Esophagus muscularis mucosa (tissue), 4 donors: ENCODE measurements at places on chromosomes 12 and 14. TPM values are rescaled to one million over a fixed set of nuclear protein-coding genes. Genes with fewer than 3 reads are reported as not detected.

The PZP gene
- not detected for total RNA-seq

- no peak for DNase-seq
These were observed 254.0 kb downstream of the ANO6 start for GRCh38 chr12:45469902-45470301.

- DNase-seq = no peak
These were observed 24.0 kb downstream of the DIP2B start for GRCh38 chr12:50528800-50529199.

DNA sequence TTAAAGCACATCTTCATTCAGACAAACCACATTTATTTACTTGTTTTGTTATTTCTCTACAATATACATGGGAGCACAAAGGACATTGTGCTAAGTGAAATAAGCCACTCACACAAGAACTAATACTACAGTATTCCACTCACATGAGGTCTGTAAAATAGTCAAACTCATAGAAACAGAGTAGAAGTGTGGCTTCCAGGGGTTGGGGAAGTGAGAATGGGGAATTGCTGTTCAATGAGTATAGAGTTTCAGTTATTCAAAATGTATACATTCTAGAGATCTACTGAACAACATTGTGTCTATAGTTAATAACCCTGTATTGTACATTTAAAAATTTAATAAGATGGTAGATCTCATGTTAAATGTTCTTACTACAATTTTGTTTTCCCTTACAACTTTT lies 88.8 kb downstream of the ATXN7L3B start:
- DNase-seq = no peak

GRCh38 chr14:101181446-101182313 lies 278.2 kb upstream of the RTL1 start:
- peak; percentile 83 for DNase-seq

GRCh38 chr14:67068251-67068650 lies 121.0 kb upstream of the GARIN2 start:
- no peak for DNase-seq

GRCh38 chr12:28974883-28975282 lies 174.2 kb upstream of the FAR2 start:
- DNase-seq = no peak

DNA sequence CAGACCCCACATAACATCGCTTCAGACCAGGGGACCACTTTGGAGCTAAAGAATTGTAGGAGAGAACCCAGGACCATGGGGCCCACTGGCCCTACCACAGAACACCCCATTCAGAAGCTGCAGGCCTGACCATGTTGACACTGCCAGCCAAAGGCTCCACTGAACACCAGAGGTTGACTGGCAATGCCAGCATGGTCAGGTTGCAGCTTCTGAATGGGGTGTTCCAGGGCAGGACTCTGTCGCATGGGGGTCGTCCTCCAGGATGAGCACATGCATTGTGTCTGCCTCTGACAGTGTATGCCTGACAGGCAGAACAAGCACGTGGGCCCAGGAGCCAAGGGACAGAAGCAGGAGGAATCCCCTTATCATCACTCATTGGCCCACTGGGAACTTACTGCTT lies 34.1 kb downstream of the DIO3 start:
- peak; percentile 79 for DNase-seq

DNA sequence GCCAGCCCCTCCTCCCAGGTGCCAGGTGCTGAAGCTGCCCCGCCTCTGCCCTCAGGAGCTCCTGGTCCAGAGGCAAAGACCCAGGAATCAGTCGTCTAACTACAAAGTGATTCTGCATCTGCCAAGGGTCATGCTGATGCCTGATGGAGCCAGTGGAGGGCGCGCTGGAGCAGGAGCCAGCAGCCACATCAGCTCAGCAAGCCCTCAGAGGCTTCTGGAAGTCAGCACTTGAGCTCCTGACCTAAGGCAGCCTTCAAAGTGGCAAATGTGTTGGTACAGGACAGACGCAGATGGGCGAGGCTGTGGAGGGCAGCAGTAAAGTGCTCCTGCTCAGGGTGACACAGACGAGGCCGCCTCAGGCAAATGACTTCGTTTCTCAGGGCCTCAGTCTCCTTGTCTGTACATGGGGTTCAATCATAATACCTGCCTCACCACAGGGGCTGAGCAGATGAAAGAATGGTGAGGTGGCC lies 10.9 kb downstream of the C12orf43 start:
- DNase-seq = no peak

DNA sequence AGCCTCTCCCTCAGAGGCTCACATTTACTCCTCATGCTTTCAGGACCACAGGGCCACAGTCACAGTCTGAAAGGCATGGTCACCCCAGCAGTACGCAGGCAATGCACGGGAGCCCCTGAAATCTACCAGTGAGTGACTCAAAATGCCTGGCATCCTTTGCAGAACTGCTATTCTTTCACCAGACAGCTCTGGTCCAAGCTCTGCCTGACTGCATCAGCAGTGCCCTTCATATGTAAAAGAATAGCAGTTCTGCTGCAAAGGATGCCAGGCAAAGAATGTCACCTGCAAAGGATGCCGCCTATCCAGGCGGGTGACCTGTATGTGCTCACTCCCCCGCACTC lies 38.5 kb downstream of the LGMN start:
- no peak for DNase-seq

The HELB gene
- 5.0 TPM for total RNA-seq

DNA sequence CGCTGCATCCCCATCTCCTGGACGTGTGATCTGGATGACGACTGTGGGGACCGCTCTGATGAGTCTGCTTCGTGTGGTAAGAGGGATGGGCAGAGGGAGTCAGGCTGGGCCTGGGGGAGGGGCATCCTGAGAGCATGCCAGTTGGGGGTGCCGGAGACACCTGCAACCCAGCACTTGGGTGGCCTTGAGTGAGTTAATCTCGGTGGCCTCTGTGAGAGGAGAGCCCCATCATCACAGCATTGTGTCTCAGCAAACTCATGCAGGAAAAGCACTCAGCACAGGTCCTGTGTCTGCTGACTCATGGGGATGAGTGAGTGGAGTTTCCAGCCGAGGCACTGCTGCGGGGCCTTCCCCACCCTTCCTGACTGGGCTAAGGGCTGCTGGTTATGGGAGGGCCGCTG lies 19.6 kb upstream of the LRP1-AS start:
- DNase-seq = no peak

GRCh38 chr12:53543539-53543938 lies 36.3 kb upstream of the NPFF start:
- no peak for DNase-seq
